MCF 10A (cell line): ENCODE measurements at places on chromosomes 5 and 9. TPM values are rescaled to one million over a fixed set of nuclear protein-coding genes. Genes with fewer than 3 reads are reported as not detected.

Gene INSL6
- not detected in 2 replicates for total RNA-seq

Gene ST8SIA4
- 0.26 and 0.54 TPM in 2 replicates for total RNA-seq

DNA sequence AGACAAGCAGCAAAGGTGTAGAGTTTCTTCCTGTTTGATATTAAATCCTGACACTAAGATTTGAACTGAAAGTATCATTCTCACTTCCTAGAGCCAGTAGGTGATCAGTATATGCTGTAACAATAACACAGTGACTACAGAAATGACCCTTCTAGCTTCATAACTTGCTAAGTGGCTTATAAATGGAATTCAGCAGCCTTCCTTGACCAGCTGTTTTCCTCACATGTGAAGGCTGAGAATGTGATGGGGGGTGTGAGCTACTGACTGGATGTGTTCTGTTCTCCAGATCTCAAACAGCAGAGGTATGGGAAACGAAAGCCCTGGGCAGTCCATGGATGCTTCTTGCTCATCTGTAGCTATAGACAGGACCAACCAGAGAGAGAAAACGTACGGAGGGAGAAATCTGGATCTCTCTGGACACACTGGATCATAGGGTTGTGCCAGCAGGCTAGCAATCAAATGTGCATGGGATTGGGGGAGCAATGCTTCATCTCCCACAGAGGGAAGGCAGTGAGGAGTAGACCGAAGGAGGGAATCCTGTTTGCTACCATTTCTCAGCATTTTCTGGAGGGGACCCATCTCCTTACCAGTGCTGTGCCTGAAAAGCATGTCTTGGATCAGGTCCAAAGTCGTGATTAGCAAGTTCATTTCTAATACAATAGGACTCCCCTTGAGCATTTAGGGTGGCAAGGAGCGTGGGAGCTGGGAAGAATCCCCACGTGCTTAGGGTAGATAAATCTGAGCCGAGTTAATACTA lies 39.4 kb downstream of the TNFAIP8 start:
- peak overlapping the region; percentile 11 for H3K27ac ChIP-seq
- H3K4me1 ChIP-seq, result peaks cover 51% of the 10 kb centered on the region
- H3K27me3 ChIP-seq, result no peaks in the 10 kb centered on the region
- no peak overlapping the region for H3K4me3 ChIP-seq
- DNase-seq, result no peak

DNA sequence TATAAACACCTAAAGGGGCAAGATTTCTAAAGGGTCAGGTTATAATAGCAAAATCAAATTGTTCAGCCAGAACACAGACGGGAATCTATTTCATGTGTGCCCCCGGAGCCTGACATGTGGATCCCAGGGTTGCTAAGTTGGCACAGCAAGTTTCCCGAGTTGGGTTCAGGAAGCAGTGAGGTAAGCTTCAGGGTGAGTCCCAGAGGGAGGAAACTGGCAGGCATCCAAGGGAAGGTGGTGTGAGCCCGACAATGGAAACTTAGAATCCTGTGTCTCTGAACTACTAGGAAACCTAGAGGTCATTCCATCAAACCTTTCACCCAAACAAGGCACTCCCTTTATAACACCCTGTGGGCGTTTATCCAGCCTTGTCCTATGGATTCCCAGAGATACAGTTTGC lies 98.4 kb downstream of the ADRB2 start:
- H3K27me3 ChIP-seq, result no peaks in the 10 kb centered on the region
- no peak overlapping the region for H3K4me3 ChIP-seq
- no peak overlapping the region for H3K27ac ChIP-seq

DNA sequence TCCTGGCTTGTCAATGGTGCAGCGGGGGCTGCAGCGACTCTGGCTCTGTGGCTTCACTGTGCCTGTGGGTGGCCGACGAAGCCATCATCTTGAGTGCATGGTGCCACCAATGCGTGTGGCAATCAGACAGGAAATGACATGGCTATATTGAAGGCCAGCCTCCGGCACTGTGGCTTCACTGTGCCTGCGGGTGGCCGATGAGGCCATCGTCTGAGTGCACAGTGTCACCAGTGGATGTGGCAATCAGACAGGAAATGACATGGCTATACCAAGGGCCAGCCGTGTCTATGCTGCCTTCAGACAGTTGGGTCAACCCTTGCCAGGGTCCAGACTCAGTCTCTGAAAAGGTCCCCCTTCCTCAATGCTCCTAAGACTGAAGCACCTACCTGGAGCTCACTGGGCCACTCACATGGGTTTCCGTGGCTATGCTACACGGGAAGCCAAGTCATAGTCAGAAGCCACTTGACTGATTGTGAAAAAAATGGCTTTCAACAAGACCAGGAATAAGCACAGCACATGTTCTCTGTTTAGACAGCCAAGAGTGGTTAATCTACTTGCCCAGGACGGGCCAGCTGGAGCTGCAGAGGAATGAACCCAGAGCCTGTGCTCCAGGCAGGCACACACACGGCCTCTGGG lies 67.5 kb upstream of the S1PR3 start:
- no peak overlapping the region for H3K4me3 ChIP-seq
- H3K27me3 ChIP-seq, result no peaks in the 10 kb centered on the region
- no peak for DNase-seq
- H3K27ac ChIP-seq, result no peak overlapping the region
- H3K36me3 ChIP-seq, result no peaks in the 10 kb centered on the region

- no peak for DNase-seq
- H3K36me3 ChIP-seq, result peaks cover 5% of the 10 kb centered on the region
- H3K27ac ChIP-seq, result peak overlapping the region; percentile 82
- peaks cover 30% of the 10 kb centered on the region for H3K4me1 ChIP-seq
- peak overlapping the region; percentile 78 for H3K4me3 ChIP-seq
Observed at GRCh38 chr9:93093877-93094657, 1.9 kb upstream of the CARD19 start.

DNA sequence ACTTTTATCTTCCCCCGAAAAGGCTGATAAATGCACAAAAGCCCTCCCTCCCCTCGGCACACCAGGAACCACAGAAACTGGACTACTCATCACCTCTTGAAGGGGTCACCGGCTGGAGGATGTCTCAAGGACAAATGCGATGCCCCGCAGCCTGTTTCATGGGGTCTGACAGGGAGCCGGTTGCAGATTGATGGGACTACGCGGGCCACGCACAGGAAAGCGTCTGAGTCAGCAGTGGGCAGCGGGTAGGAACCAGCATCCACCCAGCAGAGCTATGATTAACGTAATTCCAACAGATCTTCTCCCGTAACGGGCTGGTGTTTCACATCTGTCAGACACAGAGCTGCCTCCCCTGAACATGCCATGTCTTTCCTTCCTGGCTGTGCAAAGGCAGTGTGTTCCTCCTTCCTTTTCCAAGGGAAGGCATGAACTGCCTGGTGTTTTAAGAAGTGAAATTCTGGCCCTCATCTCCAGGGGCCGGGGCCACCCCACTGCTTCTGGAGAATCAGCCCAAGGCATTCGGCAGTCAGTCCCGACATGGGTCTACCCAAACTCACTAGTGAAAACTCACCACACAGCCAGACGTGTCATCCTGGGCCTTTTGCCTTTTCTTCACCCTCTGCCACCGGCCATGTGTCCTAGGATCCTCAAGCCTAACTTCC lies 144.4 kb upstream of the PHYKPL start:
- H3K27ac ChIP-seq, result no peak overlapping the region
- H3K4me1 ChIP-seq, result peaks cover 3% of the 10 kb centered on the region
- DNase-seq, result no peak
- H3K36me3 ChIP-seq, result no peaks in the 10 kb centered on the region
- peaks cover 37% of the 10 kb centered on the region for H3K27me3 ChIP-seq

GRCh38 chr5:107461770-107462169 lies 209.0 kb downstream of the EFNA5 start:
- no peak for DNase-seq
- H3K36me3 ChIP-seq, result peaks cover 6% of the 10 kb centered on the region
- peak overlapping the region; percentile 10 for H3K27ac ChIP-seq

DNA sequence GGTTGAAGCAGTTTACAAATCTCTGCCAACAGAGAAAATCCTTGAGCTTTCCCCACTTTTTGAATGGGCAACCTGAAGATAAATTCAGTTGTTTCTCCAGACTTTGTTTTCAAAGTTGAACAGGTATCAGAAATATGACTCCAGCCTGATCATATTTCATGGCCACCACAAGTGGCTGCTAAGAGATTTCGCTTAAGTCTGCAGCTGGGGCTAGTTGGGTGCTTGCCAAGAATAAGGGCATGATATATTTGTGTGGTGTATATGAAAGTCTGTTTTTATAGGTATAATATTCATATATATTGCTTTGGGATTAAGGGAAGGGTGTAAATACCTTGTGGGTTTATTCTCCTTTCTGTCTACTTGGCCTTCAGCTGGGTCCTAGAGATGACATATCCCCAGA lies 168.4 kb upstream of the GDNF start:
- no peaks in the 10 kb centered on the region for H3K36me3 ChIP-seq
- H3K27me3 ChIP-seq, result no peaks in the 10 kb centered on the region
- H3K27ac ChIP-seq, result no peak overlapping the region
- no peak overlapping the region for H3K4me3 ChIP-seq
- DNase-seq, result no peak
- H3K4me1 ChIP-seq, result no peaks in the 10 kb centered on the region

GRCh38 chr5:587403-587802 lies 24.7 kb upstream of the CEP72 start:
- H3K36me3 ChIP-seq, result no peaks in the 10 kb centered on the region
- DNase-seq, result no peak
- H3K4me3 ChIP-seq, result no peak overlapping the region
- H3K4me1 ChIP-seq, result no peaks in the 10 kb centered on the region
- peaks cover 70% of the 10 kb centered on the region for H3K27me3 ChIP-seq

DNA sequence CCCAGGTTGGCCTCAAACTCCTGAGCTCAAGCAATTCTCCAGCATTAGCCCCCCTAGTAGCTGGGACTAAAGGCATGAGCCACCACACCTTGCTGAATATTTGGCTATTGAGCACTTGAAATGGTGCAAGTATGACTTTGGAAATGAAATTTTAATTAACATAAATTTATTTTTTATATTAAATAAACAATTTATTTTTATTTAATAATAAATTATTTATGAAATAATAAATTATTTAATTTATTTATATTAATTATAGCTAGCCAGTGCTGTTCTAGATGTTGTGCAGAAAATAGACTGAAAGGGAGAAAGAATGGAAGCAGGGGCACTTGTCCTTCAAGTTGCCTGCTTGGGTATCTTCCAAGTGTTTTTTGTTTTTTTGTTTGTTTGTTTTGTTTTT lies 40.0 kb upstream of the CTNNA1 start:
- peaks cover 17% of the 10 kb centered on the region for H3K4me1 ChIP-seq
- peaks cover 6% of the 10 kb centered on the region for H3K36me3 ChIP-seq
- DNase-seq, result no peak

GRCh38 chr5:179679014-179679674 lies 1.7 kb downstream of the CBY3 start:
- no peaks in the 10 kb centered on the region for H3K27me3 ChIP-seq
- H3K4me1 ChIP-seq, result peaks cover 18% of the 10 kb centered on the region
- DNase-seq, result peak; percentile 65
- H3K27ac ChIP-seq, result no peak overlapping the region
- peak overlapping the region; percentile 99 for H3K4me3 ChIP-seq
- H3K36me3 ChIP-seq, result peaks cover 24% of the 10 kb centered on the region

GRCh38 chr5:140108093-140109017 lies 5.6 kb upstream of the PURA start:
- H3K4me3 ChIP-seq, result peak overlapping the region; percentile 97
- H3K36me3 ChIP-seq, result peaks cover 10% of the 10 kb centered on the region
- peak; percentile 47 for DNase-seq

DNA sequence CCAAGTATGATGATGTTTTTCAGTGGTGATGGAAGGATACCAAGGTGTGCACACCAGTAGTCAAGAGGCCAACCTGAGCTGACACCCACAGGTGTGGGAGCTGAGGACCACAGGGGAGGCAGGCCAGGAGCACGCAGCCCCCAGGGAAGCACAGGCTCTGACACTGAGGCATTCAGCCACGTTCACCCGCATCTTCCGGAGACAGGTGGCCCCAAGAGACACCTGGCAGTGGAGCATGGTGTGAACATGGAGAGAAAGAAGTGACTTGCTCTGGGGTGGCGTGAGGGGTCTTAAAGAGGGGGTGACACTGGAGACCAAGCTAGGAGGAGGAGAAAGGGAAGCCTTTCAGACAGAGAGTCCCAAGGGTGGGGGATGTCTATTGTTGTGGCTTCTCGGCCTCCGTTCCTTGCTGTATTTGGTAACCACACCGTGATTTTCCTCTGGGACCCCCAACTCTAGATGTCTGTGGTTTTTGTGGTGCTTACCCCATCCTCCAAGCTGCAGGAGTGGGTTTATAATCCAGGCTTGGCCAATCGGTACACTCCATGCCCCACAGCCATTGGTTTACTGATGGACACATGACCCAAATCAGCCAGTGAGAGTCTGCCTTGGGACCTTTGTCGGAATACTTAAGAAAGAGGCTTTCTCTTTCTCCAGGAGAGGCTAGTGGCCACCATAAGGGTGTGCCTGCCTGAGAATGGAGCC lies 84.6 kb downstream of the HRH2 start:
- peaks cover 7% of the 10 kb centered on the region for H3K4me1 ChIP-seq
- H3K4me3 ChIP-seq, result no peak overlapping the region
- H3K27me3 ChIP-seq, result peaks cover 59% of the 10 kb centered on the region
- H3K27ac ChIP-seq, result no peak overlapping the region
- no peak for DNase-seq
- no peaks in the 10 kb centered on the region for H3K36me3 ChIP-seq

DNA sequence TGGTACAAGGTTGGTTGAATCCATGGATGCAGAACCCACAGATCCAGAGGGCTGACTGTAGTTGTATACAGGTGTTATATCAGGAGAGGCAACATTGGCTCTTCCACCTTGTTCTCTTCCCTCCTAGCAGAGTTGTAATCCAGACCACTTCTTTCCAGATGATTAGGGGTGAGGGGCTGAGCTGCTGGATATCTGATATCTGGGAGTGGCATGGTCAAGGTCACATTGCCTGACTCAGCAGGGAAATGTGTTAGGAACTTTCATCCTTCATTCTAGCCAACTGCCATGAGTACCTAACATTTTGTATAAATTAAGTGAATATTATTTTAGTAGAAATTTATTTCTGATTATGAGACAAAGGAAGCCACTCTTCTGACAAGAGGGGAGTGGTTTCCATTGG lies 7.3 kb downstream of the DAPK1 start:
- peaks cover 17% of the 10 kb centered on the region for H3K36me3 ChIP-seq
- H3K27ac ChIP-seq, result no peak overlapping the region
- H3K4me3 ChIP-seq, result no peak overlapping the region
- no peaks in the 10 kb centered on the region for H3K4me1 ChIP-seq
- no peak for DNase-seq

GRCh38 chr9:121974421-121974820 lies 118.7 kb downstream of the TTLL11 start:
- no peaks in the 10 kb centered on the region for H3K27me3 ChIP-seq
- no peak overlapping the region for H3K4me3 ChIP-seq
- peak; percentile 38 for DNase-seq
- peaks cover 21% of the 10 kb centered on the region for H3K4me1 ChIP-seq
- peaks cover 4% of the 10 kb centered on the region for H3K36me3 ChIP-seq
- H3K27ac ChIP-seq, result no peak overlapping the region

- no peak for DNase-seq
- H3K27me3 ChIP-seq, result no peaks in the 10 kb centered on the region
- H3K36me3 ChIP-seq, result peaks cover 90% of the 10 kb centered on the region
- no peak overlapping the region for H3K27ac ChIP-seq
Observed at GRCh38 chr9:36345103-36345846, 54.8 kb downstream of the RNF38 start.
